ENCODE measurements at places on chromosomes 1 and 21.

DNA sequence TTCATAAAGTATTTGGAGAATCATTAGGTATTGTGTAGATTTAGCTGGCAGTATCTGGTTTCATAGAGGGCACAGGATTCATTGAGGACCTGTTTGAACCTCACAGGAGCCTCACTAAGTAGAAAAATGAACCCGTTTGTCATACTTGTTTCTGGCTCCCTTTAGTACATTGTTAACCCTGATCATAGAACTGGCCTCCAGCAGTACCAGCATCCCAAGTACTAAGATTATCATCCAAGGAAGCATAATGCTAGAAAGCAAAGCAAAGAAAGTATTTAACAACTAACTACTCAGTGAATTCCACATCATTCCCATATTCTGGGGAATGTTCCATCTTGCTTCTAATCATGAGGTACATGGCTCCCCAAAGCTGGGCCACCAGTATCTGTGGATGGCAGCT is 54.9 kb downstream of the IVNS1ABP start:
- no peak for DNase-seq

DNA sequence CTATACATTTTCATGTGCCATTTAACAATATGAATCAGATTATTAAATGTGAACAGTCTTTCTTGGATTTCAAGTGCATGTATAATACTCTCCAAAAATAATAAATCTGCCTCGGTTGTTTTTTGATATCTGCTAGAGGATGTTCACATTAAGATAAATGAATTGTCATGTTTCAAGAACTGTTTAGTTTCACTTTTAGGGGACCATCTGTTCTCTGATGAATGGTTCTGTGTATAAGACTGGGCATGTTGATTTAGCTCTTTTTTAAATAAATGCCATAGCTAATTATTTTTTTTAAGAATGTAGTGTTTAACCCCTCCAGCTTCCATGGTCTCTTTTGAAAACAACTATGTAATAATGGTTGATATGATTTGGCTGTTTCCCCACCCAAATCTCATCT is 1245.1 kb upstream of the ADGRL4 start:
- no peak for DNase-seq

- peak; percentile 75 for DNase-seq
These were observed 31.9 kb downstream of the MROH9 start for GRCh38 chr1:170967042-170967910.

GRCh38 chr1:99228153-99228552 is 36.1 kb upstream of the PLPPR4 start:
- DNase-seq = no peak

GRCh38 chr1:185453496-185454192 is 136.6 kb upstream of the IVNS1ABP start:
- peak; percentile 82 for DNase-seq

DNA sequence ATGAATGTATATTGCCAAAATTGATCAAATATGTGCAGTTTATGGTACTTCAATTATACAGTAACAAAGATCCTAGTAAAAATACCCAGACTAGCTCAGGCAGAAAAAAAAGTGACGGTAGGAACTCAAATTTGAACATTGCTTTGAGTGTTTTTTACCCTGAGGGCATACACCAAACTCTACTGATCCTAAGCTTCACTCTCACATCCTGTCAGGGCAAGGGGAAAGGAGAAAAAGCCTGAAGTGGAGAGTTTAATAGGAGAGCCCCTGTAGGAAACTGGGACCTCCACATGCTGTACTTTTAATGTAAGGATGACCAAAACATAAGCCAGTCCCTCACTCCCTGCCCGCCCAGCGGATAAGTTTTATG is 59.8 kb upstream of the GNG12 start:
- DNase-seq = no peak

- no peak for DNase-seq
These were observed 406.6 kb upstream of the CAMK1G start for GRCh38 chr1:209176866-209177430.

DNA sequence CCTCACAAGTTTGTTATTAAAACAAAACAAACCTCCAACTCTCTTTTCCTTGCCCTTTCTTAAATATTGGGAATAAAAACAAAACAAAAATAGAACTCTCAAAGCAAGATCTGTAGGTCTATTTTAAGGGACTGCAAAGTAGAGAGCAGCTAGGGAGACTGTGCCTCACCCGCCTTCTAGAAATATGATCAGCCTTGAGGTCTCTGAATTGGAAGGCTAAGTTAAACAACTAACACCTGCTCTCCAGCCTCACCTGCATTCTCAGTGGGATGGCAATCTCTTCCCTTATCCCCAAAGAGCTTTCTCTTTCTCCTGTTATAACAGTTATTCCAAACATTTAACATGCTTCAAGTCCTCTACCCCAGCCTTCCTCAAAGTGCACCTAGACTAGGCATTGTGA is 75.5 kb upstream of the TNR start:
- no peak for DNase-seq

DNA sequence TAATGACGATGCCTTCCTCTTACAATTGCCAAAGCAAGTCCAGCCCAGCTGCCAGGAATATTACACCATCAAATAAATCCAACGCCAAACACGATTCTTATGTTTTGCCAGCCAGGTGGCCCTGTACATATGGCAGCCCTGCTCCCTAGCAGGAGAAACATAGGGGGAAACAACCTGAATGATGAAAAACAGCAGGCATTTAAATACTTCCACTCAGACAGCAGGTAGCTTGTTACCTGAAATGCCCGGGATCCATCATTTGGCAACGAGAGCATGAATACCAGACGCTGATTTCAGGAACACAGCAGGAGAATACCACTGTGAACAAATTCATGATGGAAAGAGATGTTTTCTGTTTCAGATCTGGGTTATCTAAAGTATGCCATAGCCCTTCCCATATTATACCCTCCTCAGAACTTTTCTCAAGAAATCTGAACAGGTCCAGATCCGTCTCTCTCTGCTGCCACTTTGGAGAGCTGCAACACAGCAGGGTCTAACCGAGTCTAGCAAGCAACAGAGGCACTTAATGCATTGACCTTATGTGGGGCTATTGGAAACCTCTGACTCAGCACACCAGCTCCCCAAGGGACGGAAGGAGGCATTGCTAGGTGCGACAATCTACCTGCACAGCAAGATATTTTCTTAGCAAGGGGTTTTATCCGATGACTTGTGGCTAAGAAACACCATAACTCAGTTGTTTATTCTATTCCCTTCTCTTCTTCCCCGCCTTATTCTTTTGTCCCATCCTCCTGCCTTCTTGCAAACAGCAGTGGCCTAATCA is 166.3 kb downstream of the BARHL2 start:
- no peak for DNase-seq

DNA sequence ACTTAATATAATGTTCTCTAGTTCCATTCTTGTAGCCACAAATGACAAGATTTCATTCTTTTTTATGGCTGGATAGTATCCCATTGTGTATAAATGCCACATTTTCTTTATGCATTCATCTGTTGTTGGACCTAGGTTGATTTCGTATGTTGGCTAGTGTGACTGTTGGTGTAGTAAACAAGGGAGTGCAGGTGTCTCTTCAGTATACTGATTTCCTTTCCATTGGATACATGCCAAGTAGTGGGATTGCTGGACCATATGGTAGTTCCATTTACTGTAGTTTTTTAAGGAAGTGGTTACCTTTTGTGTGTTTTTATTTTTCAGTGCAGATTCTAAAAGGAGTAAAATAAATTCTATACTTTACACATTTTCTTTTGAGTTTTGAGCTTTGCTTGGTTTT is 5.7 kb downstream of the PARK7 start:
- DNase-seq = no peak

DNA sequence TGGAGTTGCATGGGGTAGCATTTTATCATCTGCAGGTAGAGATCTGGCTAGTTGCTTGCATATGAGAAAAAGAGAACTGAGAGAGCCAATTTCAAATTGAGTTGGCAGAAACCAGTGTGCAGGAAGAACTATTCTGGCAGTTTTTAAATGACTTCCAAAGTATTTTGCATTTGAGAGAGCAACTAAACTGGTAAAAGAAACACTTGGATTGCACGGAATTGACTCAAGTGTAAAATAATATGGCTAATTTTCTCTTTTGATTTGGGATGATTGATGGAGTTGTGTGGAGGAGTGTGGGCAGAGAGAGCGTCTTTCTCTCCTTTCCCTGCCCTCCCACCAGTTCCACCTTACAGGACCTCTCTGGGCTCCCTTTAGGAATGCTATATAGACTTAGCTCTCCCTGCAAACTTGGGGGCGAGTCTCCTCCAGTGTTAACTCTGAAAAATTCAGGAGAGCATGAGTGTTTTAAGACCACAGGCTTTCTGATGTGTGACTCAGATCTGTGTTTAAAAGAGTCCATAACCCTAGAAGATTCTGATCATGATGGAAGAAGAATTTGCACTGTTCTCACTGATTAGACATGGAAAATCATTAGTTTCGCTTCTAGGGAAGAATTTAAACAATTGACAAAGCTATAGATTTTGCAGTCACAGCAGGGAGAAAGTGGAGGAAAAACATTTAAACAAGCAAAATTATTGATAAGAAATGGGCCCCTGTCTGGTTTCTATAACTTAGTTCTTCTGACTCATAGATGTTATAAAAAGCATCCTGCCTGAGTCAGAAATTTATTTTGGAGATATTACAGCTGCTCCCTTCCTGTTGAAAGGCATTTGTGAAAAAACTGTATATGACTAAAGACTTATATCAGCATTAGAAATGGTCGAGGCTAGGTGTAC is 24.9 kb upstream of the CTBS start:
- DNase-seq = peak; percentile 75

- no peak for DNase-seq
These were observed 818 bp downstream of the FHL3 start for GRCh38 chr1:38004284-38005108.

- peak; percentile 79 for DNase-seq
These were observed 3.2 kb downstream of the GPR3 start for GRCh38 chr1:27395441-27396195.

DNA sequence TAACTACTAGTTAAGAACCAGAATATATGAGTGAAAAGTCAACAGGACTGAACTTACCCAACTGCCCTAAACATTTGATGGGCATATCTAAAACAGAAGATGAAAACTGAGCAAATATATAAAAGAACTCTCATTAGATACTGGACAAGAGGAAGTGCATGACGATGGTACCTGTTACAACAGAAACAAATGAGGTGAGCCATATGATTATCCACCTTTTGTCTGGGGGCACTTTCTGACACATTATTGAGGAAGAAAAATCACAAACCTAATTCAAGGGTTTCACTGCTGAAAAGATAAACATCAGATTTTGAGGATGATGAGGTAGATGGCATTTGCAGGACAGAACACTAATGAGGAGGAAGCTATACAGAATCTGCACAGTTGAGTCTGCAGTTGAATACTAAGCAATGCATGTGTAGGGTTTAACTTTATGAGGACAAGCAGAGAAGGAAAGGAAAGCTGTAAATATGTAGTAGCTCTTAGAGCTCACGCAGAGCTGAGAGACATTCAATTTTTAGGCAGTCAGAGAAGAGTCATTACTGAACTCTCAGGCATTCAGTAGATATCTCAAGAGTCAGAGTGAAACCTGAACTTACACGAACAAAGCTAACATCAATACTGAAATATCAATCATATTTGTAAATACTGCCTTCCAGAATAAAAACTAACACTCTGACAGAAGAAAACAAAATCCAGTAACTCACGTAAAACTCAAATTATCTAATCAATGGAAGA is 262.1 kb downstream of the AKT3 start:
- no peak for DNase-seq

- no peak for DNase-seq
These were observed 3.7 kb downstream of the ATP1B1 start for GRCh38 chr1:169110236-169110635.

- no peak for DNase-seq
These were observed 4.9 kb downstream of the WNT9A start for GRCh38 chr1:227942716-227943261.

Data from cardiac fibroblast (primary cell).